ENCODE measurements at places on chromosomes 13 and 19.

- DNase-seq, result no peak
Measured at GRCh38 chr19:11273989-11274388, 11.7 kb upstream of the DOCK6 start.

GRCh38 chr13:47144782-47145181, 247.9 kb upstream of the HTR2A start:
- DNase-seq, result no peak

- DNase-seq, result no peak
Measured at GRCh38 chr19:31723101-31723500, 373.9 kb upstream of the TSHZ3 start.

DNA sequence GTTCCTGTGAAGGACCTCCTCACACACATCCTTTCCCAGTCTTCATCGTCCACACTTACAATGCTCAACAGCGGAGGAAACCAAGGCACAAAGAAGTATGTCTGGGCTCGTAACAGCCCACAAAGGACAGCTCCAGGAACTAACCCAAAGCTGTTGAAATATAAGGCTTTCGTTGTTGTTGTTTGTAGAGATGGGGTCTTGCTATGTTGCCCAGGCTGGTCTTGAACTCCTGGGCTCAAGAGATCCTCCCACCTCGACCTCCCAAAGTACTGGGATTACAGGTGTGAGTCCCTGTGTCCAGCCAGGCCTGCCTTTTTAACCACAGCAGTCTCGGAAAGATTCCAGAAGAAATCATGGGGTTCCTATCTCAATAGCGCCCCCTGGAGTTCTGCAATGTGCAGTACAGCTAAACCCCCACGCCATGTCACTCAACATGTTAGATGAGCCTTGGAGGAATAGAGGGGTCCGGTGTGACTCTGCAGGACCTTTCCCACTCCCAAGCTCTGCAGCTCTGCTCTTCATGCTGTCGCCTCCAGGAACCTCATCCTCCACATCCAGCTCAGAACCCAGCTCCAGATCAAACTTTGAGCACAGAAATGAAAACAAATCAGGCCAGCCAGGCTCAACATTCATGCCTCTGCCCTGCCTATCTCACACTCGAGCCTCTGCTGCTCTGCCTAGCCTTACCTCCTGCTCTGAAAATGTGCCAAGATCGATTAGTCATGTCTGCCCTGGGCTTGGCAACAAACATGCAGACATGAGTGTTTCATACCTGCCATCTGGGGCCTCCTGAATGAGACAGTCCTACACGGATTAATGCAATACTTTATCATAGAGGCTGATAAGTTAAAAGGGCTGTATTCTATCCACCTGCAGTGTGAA, 7.5 kb downstream of the PLA2G4C start:
- DNase-seq, result peak; percentile 74

- peak; percentile 37 for DNase-seq
Measured at GRCh38 chr19:49861107-49861506, 6.3 kb downstream of the PNKP start.
